Activated T-helper 1 cell treated with anti-CD3 and anti-CD28 coated beads, Interleukin-2, amount 50 U/mL, for 16 hours (primary cell): ENCODE measurements at places on chromosomes 2 and 18.

- no peak for DNase-seq
Observed at GRCh38 chr2:102392942-102393341, 30.0 kb upstream of the IL18RAP start.

DNA sequence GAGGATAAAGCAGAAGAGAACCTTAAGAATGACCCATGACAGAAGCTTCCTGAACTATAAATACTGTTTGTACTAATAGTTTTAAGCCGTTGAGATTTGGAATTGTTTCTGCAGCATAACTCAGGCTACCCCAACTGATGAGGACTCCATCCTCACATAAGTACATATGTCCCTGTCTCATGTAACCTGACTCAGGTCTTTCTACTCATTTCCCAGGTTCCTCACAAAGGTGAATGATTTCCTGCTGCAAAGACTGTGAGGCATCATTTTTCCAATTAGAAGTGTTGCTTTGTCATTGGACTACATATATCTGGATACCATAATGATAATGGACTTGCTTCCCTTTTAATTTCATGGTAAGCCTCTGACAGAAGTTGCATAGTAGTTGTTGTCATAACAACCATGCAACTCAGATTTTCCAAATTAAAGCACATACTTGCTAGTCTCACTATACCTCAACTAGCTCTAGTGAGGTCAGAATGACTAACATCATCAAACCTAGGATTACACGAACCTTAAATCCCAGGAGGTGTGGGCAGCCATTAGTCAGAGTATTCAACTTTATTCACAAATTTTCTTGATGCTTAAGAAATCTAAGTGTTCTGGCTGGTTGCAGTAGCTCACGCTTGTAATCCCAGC lies 38.0 kb upstream of the NEDD4L start:
- DNase-seq: no peak

GRCh38 chr18:42936289-42936688 lies 179.2 kb downstream of the RIT2 start:
- DNase-seq: no peak

- DNase-seq: no peak
Observed at GRCh38 chr18:79537758-79538157, 141.8 kb upstream of the CTDP1 start.

- no peak for DNase-seq
Observed at GRCh38 chr18:59249199-59249774, 24.0 kb downstream of the RAX start.

DNA sequence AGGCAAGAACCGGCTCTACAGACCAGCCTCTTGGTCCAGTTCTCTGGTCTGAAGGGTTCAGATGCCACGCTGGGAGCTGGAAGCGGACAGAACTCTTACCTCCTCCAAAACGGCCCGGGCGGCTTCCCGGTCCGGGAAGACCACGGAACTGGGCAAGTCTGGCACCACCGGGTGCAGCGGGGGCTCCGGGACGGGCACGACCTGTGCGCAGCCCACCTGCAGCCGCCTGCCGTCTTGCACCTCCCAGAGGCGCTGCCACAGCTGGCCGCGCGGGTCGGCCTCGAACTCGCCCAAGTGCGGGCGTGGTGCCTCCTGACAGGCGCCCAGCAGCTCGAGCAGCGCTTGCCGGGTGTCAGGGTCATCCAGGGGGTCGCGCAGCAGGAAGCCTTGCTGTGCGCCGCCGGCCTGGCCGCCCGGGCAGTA lies 773 bp downstream of the CMPK2 start:
- no peak for DNase-seq

DNA sequence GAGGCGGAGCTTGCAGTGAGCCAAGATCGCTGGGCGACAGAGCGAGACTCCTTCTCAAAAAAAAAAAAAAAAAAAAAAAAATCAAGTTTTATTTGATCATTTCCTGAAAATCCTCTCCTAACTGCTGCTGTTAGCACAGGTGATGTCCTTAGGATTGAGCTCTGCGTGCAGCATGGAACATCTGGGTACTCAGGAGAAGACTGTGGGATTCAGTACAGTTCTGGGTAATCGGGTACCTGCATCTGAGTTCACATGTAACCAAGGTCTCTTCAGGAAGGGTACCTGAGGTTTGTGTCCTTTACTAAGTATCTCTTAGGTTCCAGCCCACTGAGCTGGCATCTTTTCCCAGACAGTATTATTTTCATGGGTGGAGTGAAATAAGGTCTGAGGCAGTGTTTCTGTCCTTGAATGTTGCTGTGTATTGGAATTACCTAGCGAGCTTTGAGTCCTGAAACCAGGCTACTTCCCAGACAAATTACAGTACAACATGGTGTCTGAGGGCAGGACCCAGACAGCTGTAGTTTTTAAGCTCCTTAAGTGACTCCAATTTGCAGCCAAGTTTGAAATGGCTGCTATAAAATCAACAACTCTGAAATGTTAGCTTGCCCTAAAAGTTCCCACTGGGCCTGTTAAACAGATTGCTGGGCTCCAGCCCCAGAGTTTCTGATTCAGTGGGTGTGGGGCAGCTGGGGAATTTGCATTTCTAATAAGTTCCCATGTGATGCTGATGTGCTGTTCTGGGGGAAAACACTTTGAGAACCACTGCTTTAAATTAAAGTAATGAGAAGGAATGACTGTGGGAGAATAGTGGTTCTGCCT lies 120.5 kb downstream of the PMAIP1 start:
- DNase-seq: no peak

DNA sequence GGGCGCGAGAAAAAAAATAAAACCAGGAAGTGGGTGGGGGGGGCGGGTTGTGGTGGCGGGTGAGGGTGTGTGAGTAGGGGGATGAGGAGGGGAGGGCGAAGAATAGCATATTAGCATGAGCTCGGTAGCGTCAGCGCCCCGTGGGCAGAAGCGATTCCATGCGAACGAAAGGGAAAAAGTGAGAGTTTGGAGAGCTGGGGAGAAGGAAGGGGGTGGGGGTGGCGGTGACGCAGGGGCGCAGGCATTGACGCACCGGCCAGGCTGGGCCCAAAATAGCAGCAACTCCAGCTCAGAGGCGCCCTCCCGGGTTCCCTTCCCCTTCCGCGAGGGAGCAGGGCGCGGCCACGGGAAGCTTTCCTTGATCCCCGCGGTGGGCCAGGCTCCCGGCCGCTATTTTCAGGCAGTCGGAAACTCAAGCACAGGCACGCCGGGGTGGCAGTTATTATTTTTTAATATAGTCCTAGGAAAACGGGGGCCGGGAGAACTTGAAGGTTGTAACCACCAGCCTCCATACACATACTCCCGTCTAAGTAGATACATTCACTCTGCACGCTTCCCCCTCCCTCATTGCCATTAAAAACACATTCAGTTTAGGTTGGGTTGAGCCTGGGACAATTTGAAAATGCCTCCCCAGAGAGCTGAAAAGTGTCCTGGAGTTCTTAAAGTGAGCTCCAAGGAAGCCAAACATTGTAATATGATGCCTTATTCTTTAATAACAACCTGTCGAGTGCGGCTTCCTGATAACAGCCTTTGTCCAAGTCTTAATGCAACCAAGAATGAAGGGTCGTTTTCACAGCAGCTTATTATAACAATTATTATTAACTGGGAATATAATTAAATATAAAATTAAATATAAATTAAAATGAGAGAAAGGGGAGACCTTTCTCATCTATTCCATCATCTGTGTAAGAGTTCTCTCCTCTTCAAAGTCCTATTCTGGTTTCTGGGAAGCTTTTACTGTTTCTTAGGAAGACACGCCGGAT lies 2.3 kb upstream of the NR4A2 start:
- peak; percentile 73 for DNase-seq

DNA sequence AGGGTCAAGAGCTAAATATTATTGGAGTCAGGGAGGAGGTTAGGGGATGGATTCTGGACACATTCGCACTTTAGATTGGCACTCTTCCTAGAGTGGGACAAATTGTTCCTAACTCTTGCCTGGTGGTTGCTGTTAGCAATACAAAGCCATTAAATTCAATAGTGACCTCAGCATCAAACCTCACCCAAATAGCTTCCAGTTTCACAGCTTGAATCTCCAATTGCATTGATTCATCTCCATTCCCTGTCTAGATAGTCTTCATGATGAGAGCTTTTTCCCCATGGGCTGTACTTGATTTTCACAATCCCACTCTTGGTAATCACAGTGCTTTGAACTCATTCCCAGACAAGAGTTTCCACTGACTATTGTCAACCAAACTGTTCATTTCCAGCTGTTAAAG lies 585.9 kb upstream of the SYT4 start:
- no peak for DNase-seq

DNA sequence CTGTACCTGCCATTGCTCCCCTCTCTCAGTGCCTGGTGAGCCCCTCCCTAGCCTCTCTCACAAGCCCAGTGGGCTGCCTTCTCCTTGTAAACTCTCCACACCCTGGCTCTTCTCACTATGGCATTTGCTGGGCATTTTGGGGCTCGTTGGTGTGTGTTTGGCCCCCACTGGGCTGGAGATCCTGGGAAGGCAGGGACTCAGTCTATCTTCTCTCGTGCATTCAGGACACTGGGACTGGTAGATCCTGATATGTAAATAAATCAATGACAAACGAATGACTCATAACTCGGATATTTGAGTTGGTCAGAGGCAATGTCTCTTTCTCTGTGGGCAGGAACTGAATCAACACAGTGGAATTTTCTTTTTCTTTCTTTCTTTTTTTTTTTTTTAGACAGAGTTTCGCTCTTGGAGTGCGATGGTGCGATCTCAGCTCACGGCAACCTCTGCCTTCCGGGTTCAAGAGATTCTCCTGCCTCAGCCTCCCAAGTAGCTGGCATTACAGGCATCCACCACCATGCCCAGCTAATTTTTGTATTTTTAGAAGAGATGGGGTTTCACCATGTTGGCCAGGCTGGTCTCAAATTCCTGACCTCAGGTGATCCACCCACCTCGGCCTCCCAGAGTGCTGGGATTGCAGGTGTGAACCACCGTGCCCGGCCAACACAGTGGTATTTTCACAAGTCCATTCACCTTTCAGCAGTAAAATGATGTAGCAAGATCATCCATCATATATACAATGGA lies 144.6 kb upstream of the SPRED2 start:
- no peak for DNase-seq

DNA sequence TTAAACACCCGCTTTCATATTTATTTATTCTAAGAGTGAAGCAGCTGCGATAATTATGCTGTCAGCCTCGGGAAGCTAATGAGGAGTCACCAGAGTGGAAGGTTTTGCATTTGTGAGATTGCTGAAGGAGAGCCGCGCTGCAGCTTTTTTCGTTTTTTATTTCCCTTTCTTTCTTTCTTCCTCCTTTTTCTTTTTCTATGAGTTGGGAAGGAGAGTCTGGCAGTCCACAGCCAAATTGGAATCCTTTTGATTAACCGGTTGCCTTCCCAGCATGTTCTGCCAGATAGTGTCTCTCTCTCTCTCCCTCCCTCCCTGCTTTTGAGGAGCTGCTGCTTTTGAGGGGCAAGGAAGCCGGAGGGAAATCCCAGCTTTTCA lies 82.1 kb downstream of the CDK15 start:
- DNase-seq: no peak

GRCh38 chr18:59156316-59156715 lies 16.6 kb downstream of the SEC11C start:
- DNase-seq: no peak

GRCh38 chr2:71067567-71068217 lies 756 bp upstream of the NAGK start:
- DNase-seq: no peak

DNA sequence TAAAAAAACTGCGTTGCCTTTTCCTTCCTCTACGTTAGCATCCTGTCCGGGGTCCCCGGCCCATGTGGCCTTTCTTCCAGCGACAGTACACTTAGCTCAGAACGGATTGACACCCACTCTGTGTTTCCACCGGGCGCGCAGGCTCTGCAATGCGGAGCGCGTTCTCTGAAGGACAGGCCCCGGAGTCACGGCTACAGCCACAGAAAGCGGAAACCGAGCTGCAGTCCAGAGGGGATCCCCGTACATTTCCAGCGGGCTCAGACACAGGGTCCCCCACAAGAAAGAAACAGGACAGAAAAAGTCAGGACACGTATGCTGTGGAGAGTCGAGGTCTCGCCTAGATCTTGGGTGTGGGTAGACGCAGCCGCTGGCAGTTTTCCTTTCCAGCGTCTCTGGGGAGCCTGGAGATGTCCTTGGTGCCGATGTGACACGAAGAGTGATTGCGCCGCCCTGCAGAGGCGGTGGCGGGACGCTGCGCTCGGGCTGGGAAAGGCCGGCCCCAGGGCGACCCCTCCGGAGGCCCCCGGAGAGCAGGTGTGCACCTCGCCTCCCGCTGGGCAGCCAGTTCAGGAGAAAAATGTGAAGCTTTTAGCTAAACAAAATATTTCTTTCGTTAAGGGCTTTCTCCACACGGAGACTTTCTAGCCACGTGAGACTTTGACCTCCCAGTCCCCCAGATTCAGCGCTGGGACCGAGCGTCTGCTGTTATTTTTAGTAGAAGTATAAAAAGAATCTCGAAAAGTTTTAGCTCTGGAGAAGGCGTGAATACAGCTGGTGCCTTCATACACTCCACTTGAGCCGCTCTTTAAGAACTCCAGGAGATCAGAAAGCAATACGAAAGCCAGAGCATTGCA lies 1.3 kb upstream of the ACKR3 start:
- no peak for DNase-seq

- DNase-seq: no peak
Observed at GRCh38 chr2:12094134-12094533, 347.7 kb downstream of the LPIN1 start.

DNA sequence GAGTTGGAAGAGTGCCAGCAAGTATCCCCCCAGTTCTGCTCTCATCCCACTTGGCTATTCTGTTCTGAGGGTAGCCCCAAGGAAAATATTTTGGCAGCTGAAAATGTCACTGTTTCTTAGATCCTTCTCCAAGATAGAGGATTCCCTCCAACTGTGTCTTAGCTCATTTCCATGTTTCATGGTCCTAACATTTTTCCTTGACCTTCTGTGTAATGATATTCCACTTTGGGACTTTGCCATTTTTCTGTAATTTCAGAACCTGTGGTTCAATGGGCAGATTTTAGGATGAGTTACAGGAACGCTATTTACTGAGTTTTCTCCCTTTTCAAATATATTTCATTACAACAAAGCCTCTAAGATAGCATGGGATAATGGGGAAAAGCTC lies 34.7 kb downstream of the NHEJ1 start:
- no peak for DNase-seq

GRCh38 chr2:26717362-26717761 lies 24.8 kb downstream of the KCNK3 start:
- no peak for DNase-seq

DNA sequence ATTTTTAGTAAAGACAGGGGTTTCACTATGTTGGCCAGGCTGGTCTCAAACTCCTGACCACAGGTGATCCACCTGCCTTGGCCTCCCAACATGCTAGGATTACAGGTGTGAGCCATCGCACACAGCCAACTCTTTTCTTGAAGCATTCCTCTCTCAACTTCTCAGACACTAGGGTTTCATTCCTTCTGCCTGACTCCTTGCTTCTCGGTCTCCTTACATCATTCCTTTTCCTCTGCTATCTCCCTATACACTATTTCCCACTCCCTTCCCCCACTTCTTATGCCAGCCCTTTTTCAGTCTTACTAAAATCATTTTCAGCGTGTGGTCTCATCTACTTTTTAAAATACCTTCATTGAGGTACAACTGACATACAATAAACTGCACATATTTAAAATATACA lies 6.1 kb downstream of the SOS1 start:
- no peak for DNase-seq

GRCh38 chr2:26144953-26145680 lies 27.8 kb upstream of the GAREM2 start:
- peak; percentile 27 for DNase-seq

GRCh38 chr2:86238354-86238753 lies 39.1 kb downstream of the MRPL35 start:
- DNase-seq: peak; percentile 15

- DNase-seq: no peak
Observed at GRCh38 chr18:62522178-62522503, 684 bp upstream of the ZCCHC2 start.
